NCI-H1436 (cell line): ENCODE measurements at places on chromosomes 12 and 14.

DNA sequence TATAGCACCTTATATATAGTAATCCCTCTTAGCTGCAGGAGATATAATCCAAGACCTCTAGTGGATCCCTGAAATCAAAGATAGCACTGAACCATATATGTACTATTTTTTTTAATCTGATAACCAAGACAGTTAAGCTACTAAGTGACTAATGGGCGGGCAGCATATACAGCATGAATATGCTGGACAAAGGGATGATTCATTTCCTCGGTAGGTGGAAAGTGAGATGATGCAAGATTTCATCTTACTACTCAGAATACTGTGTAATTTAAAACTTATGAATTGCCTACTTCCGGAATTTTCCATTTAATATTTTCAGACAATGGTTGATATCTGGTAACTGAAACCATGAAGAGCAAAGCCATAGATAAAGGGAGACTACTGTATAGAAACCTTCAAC is 36.2 kb downstream of the PRMT8 start:
- no peak for DNase-seq

GRCh38 chr14:106179761-106180160 is 653.4 kb downstream of the TMEM121 start:
- no peak for DNase-seq

GRCh38 chr12:108308395-108309085 is 30.6 kb downstream of the CMKLR1 start:
- no peak for DNase-seq

DNA sequence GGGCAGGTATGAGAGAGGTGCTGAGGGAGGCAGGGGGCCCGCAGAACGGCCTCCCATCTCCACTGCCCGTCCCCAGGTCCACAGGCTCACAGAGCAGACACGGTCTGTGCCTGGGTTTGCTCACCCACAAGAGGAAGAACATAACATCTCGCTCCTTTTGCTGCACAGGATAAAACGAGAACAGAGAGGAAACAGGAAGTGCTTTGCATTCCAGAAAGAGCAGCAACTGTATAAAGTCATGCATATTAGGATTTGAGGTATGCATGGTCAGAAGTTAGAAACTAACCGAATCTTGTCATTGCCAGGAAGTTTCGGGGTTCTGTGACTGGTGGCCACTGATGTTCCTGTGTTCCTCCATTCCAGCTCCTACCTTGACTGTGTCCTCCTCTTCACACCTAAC is 25.0 kb downstream of the NTF3 start:
- DNase-seq = no peak

DNA sequence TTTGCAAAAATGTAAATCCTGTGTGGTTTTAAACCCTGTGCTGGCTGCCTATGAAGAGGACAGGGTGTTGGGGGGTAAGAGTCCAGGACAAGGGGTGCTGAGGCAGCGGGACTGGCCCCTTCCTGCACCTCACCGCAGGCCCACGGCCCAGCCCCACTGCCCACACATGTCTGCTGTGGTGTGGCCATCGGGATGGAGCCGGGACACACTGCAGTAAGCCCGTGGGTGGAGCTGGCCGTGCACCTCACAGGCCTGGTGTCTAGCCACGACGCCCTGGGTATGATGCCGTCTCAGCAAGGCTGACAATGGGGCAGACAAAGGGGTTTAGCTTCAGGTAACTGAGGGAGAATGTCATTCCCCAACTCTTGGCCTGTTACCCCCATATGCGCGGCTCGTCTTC is 19.6 kb downstream of the AMN start:
- no peak for DNase-seq

- no peak for DNase-seq
Observed at GRCh38 chr12:19576506-19577280, 137.4 kb downstream of the AEBP2 start.

GRCh38 chr12:93960521-93960920 is 187.9 kb upstream of the PLXNC1 start:
- DNase-seq = no peak

DNA sequence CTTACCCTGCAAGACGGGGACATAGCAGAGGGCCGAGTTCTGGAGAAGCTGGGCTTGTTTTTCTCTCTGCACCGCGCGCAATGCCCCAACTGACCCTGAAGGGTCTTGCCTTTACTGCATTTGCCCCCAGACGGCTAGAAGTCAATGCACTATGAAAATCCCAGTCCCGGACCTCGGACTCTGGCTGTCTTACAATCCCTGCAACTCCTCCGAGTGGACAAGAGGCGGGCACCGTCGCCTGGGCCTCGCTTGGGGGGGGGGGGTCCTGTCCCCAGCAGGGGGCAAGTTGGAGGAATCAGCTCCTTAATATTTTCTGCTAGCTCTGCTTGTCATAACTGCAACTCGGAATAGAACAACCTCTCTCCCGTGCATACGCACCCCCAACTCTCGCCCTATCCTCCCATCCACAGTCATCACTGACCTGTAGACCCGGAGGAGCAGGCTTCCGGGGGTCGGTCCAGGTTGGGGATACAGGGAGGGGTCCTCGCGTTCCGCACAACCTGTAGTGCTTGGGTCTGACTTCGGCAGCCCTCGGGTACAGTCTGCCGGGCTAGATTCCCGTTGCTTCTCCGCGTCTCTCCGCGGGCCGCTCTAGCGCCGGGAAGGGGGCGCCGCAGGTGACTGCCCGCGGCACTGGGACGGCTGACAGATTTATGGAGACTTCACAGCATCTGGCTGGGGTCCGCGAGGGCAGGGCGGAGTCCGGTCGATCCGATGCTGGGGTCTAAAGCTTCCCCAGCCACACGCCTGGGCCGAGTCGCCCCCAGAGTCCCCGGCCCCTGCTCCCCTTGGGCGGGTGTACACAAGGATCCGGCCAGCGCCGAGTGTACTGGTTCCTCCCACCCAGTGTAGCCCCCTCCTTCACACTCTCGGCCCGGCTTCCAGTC is 3.3 kb upstream of the PAX9 start:
- no peak for DNase-seq

DNA sequence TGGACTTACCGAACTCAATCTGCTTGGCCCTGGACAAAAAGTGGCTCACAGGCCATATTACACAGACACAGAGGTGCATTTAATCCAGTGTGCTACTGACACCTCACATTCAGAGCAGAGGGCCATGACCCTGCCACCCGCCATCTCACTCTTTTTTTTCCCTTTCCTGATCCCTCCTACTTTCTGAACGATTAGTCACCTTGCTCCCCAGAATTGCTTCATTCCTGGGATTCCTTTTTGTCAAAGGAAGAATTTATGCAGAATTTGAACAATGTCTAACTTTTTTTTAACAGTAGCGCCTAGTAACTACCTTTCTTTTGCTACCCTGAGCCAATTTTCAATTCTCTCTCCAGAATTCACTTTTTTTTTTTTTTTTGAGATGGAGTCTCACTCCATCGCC is 4.6 kb downstream of the PKP2 start:
- DNase-seq = no peak
